ENCODE measurements at places on chromosomes 13 and 19.

GRCh38 chr19:23287620-23288019, 37.4 kb upstream of the ZNF724 start:
- no peak for DNase-seq

DNA sequence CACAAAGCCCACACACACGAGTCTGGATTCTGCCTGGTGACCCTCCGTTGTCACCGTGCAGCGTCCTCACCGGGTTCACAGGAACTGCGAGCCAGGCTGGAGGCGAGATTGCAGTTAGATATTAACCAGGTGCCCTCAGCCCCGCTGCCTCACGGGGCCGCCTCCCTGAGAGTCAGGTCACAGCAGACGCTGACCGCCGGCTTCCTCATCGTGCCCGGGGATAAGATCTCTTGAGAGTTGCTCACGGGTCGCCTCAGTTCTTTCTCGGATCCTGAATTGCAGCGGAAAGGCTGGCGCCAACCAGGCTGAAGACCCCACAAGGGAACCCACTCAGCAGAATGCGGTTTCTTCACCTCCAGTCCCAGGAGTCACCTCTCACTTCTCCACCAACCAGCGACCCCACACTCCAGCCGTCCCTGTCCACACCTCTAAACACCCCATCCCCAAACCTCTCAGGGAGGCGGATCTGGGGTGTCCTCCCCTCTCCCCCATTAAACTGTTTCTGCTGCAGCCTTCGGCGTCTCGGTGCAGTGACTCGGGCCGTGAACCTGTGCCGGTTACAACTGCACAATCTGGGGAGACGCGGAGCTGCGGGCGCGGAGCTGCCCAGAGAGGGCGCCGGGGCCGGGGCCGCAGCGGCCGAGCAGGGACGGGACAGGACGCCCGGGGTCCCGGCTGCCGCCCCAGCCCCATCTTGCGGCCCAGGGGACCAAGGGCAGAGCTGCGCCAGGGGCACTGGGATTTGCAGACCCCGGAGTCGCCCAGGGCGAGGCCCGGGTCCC, 591 bp downstream of the ZNF823 start:
- peak; percentile 85 for DNase-seq

DNA sequence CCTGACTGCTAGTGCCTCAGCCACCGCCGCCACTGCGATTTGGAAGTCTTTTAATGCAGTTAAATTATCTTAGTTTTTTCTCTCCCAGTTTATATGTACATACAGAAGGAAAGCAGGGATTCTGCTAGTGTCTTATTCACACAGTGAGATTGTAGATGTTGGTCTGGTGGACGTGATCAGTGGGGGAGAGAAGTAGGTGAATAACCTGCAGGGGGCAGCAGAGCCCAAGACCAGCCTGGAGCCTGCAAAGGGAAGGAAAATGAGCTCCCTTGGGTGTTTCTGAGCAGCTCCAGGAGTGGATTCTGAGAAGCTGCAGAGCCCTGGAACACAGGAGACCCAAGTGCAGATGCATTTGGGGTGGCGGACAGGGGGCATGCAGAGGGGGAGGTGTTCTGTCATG, 26.3 kb downstream of the ZNF844 start:
- peak; percentile 68 for DNase-seq

DNA sequence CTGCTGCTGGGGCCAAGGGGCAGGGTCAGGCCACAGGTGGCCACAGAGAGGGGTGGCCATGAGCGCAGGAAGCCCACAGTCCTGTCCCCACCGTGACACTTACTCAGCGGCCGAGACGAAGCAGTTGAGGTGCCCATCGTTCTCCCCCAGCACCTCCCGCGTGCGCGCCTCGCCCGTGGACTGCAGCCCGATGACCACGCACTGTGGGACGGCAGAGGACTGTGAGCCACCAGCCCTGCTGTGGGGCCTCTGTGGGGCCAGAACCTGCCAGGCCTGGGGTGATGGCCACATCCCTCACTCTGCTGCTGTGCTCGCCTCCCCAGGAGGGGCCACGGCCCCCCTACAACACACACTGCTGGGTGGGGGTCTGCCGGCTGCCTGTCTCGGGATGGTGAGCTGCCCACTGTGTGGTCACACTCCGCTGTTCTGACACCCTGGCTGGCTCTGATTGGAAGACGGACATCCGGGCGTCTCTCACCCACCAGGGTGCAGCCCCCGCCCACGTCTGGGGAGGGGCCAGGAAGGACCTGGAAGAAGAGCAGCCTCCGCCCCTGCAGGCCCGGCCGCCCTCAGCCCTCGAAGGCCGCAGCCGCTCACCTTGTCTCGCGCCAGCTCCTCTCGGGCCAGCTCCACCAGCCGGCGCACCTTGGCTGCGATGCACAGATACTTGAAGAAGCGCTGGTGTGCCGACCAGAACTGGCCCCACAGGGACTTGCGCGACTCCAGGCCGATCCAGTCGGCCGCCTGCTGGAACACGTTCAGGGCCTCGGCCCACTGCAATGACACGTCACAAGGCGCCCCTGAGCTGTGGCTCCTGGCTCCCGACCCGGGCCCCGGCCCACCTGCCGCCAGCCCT, 13.2 kb downstream of the GPX4 start:
- no peak for DNase-seq

- no peak for DNase-seq
These were observed 176.4 kb downstream of the KCTD12 start for GRCh38 chr13:76709851-76710250.

DNA sequence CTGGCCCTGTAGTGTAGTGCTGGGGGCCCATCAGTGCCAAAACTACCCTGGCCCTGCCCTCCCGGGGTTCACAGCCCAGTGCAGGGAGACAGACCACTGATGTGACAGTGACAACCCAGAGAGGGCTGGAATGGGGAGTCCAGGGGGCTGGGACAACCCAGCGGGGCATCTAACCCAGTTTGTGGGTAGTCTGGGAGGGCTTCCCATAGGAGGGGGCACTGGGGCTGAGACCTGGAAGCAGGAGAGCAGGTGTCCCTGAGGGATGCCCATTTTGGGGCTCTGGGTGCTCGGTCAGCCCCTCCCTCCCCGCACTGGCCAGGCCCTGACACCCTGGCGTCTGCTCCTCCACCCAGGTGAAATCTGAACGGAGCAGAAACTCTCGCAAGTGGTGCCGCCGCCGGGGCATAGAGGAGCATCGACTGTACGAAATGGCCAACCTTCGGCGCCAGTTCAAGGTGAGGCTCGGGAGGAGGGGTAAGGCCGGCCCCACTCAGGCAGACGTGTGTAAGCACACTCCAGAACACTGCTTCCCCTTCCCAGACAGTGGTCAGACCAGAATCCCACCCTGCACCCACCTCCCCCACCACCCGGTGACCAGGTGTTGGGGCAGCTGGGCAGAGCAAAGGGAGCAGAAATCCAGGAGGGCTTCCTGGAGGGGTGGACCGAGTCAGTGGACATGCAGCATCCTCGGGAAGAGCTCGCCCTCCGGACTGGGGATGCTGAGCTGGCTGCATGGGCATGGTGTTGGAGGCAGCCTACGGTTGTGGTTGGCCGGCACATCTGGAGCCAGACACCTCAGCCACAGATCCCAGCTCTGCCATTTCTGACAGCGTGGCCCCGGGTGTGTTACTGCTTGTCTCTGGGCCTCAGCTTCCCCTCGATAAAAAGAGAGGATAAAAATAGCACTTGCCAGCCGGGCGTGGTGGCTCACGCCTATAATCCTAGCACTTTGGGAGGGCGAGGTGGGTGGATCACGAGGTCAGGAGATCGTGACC, 24.4 kb downstream of the DHX34 start:
- no peak for DNase-seq
